H1 (cell line): ENCODE measurements at places on chromosomes 16 and 17. TPM values are rescaled to one million over a fixed set of nuclear protein-coding genes. Genes with fewer than 3 reads are reported as not detected.

- DNase-seq: no peak
These were observed 19.0 kb upstream of the KLHDC4 start for GRCh38 chr16:87784812-87785211.

Gene OXLD1
- polyA plus RNA-seq: 61.9 and 97.9 TPM in 2 replicates

Gene VPS35
- 8.9 and 10.3 TPM in 2 replicates for polyA plus RNA-seq

GRCh38 chr16:2715519-2715918, 4.5 kb downstream of the PRSS27 start:
- no peak for DNase-seq

Gene SPNS2
- polyA plus RNA-seq: 1.2 and 1.9 TPM in 2 replicates

Gene ENPP7
- not detected in 2 replicates for polyA plus RNA-seq

Gene MYO15A
- polyA plus RNA-seq: 4.2 and 5.5 TPM in 2 replicates

- DNase-seq: no peak
These were observed 188.5 kb downstream of the XYLT1 start for GRCh38 chr16:17282247-17282646.

DNA sequence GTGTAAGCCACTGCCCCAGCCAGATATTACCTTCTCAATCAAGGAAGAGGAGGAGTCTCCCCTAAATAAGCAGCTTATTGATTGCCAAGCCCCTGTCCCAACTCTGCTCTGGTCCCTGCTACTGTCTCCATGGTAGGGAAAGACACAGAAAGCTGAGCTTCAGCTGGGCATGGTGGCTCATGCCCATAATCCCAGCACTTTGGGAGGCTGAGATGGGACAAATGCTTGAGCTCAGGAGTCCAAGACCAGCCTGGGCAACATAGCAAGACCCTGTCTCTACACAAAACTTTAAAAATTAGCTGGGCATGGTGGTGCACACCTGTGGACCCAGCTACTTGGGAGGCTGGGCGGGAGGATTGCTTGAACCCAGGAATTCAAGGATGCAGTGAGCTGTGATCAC, 6.6 kb downstream of the JUP start:
- DNase-seq: no peak

DNA sequence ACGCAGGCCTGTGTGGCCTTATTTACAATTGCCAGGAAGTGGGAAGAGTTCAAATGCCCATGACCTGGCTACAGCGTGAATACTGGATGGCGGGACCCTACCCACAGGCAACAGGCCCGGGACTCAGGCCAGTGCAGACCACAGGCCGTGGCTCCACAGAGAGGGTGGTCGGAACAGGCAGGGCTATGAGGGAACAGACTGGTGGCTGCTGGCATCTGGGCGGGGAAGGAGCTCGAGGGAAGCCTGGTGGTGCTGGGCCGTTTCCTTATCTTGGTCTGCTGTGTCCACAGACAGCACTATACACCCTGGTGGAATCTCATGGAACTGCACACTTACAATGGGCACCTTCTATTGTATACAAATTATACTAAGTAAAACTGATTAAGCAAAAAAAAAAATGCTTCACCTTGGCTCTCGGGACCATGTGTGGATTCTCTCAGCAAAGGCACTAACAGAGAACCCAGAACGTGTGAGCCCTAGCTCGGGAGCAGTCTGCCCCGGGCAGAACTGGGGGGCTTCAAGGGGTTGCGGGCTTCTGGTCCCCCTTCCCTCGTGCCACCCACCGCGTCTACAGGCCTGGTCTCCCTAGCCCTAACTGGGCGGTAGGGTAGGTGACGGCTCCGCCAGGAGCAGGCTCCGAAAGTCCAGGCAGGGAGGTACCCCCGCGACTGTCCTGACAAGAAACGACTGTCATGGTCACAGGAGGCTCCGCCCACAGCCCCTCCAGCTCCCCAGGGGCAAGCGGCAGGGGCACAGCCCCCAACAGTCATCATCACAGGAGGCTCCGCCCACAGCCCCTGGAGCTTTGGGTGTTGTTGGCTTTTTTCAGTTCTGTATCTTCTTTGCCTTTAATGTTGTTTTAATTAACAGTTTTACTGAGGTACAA, 21.8 kb downstream of the CEP131 start:
- DNase-seq: no peak

Gene SPATA33
- polyA plus RNA-seq: 5.4 and 8.4 TPM in 2 replicates

DNA sequence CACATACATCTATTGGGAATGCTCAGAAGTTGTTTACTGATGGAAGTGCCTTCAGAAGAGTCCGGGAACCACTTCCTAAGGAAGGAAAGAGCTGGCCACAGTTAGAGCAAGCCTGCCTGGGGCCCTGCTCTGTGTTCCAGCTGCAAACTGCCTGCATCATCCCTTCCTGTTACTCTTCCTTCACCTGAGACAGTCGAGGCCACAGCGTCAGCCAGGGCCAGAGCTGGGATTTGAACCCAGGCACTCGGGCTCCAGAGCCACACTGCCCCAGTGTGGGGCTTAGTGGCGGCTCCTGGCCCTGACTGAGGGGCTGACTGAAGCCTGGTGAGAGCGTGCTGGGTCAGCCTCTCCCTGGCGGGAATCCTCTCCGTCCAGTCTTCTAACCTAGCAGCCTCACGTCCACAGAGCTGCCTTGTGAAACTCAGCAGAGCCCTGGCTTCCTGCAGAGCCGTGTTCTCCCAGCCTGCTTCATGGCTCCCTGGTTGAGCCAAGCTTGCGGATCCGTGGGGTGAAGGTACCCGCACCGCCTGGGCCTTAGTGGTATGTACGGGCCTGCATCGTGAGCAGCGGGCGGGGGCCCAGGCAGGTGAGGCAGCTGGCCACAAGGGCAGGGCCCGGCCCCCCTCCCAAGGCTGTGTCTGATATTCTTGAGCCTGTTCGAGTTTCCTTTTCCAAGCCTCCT, 4.6 kb upstream of the C17orf99 start:
- DNase-seq: no peak

DNA sequence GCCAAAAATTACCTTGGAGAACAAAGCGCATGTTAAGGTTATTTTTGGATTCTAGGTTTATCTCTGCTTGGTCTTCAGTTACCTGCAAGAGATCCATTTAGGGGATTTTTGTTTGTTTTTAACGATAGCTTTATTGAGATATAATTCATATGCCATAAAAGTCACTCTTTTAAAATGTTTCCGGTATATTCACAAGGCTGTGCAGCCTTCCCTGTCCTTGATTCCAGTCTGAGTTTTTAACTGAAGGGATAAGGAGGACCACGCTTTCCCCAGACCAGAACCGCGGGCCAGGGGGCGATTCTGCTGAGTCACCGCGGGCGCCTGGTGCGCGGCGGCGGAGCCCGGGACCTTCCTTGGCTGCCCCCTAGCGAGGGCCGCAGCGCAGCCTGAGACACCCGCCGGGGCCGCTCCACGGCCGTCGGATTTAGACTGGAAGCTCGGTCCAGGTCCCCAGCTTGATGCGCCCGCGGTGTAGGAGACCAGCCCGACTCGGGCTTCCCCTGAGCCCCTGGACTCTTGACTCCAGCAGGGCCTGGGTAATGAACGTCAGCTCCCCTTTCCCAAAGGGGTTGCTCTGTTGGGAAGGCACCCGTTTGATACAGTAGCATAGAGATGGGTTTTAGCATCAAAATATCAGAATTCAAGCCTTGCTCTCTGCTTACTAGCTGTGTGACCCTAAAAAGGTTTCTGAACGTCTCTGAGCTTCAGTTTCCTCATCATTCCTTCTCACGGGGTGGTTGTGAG, 50.0 kb upstream of the STH start:
- DNase-seq: peak; percentile 84

- no peak for DNase-seq
These were observed 252.3 kb downstream of the SHISA9 start for GRCh38 chr16:13153696-13154095.

Gene SLC38A8
- polyA plus RNA-seq: 0.08 TPM in 1 of 2 replicates, not detected in the other

- no peak for DNase-seq
These were observed 14.7 kb upstream of the PLLP start for GRCh38 chr16:57299009-57299718.

DNA sequence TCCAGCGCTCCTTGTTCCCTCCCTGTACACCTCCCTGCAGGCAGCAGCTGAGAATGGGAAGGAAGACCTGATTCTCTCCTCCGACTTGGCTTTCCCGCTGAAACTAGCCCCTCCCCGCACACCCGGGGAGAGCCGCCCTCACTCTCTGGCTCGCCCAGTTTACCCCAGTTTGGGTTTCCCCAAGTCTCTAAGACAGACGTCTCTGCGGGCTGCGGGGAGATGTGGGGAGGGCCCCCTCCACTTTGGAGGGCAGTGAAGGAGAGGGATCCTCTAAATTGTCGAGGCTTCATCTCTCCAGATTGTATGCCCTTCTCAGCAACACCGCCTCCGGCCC, 797 bp downstream of the GRB7 start:
- peak; percentile 78 for DNase-seq

Gene SULT1A4
- 1.4 and 1.7 TPM in 2 replicates for polyA plus RNA-seq

DNA sequence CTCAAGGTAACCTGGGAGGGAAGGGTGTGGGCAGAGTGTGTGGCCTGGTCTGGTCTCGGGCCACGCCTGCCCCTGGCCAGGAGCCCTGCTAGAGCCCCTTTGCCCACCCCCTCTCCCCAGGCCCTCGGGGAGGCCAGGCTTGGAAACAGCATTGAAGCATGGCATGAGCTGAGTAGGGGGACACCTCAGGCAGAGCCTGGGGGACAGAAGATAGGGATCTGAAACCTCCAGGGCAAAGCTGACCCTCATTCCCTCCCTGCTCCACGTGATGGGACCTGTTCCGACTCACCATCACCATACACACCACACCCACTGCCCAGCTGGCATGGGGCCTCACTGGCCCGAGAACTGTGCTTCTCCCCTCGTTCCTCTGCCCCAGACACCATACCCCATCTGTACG, 2.5 kb downstream of the RFNG start:
- DNase-seq: no peak

DNA sequence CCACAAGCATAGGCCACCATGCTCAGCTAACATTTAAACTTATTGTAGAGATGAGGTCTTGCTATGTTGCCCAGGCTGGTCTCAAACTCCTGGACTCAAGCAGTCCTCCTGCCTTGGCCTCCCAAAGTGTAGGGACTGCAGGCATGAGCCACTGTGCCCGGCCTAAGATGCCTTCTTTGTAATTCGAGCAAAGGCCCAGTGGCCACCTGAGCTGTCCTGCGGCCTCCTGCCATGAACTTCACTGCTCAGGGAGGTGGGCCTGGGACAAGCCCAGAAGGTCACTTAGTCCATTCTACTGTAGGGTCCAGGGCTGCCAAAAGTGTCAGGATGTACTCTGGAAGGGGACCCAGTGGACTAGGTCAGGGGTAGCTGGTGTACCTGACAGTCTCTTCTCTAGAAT, 30.5 kb downstream of the DHX38 start:
- peak; percentile 13 for DNase-seq

DNA sequence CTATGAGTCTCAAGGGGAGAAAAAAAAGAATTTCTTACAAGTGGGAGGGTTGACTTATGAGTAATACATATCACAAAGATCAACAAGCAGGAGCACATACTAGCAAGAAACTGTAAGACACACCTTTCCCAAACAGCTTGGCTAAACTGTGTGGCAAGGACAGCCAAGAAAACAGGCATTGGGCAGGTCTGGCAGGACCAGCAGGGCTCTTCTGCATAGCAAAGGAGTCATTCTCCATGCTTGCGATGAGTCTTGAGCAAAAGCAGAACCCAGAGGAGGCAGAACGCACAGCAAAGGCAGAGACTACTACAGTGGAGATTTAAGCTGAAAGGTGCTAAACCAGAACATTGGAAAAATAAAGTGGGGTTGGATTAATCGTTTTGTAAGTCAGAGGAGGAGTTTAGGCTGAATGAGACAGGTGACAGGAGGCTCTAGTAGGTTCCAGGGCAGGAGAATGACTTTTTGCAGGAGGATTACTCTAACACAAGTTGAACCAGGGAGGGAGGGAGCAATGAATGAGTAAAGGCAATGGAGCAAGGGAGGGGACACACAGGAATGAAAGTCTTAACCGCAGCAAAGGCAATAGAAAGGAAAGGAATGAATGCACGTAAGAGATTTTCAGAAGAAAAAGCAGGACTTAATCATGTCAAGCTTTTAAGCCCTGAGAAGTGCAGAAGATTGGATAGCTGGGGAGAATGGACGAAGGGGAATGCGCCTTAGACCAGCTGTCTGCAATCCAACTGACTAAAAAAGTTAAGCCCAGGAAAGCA, 2.7 kb downstream of the N4BP1 start:
- no peak for DNase-seq

Gene IL21R
- 0.70 and 0.75 TPM in 2 replicates for polyA plus RNA-seq

- no peak for DNase-seq
These were observed 202.1 kb upstream of the IRX3 start for GRCh38 chr16:54488729-54489128.

DNA sequence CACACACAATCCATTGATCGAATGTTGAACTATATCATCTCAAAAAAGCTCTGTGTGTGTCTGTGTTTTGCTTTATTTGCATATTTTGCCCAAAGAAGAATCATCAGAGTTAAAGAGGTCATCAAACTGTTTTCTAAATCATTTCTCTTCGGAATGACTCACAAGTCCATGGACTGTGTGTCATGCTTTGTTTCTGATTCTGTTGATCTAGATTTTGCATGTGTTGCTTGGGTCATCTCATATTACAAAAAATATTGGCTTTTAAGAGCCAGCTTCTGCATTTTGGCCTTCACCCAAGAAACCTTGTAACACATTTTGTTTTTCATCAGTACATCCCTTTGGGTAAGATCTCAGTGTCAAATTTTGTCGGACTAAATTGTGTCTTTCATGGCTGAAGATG, 471.2 kb upstream of the HSBP1 start:
- DNase-seq: no peak

Gene PRDM7
- polyA plus RNA-seq: 0.02 TPM in 1 of 2 replicates, not detected in the other

Gene CRYBA1
- polyA plus RNA-seq: 0.11 TPM in 1 of 2 replicates, not detected in the other

GRCh38 chr17:8382052-8382879, 727 bp downstream of the RPL26 start:
- no peak for DNase-seq

- no peak for DNase-seq
These were observed 1.1 kb downstream of the GPS2 start for GRCh38 chr17:7313890-7314718.

DNA sequence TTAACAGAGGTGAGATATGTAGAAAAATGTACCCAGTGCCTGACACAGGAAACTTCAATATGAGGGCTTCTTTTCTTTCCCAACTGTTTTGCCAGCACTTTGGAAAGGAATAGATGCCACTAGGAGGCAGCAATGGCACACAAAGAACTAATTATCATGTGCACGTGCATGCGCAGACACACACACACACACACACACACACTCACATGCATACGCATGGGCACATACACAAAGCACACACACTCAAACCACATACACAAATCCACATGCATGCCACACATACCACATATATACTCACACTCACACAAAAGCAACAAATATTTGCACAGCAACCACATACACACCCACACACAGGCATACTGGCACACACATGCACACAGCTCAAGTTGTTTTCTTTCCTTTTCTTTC, 8.8 kb upstream of the CEP112 start:
- DNase-seq: peak; percentile 52

Gene P2RX1
- polyA plus RNA-seq: 1.1 and 1.6 TPM in 2 replicates

Gene CES5A
- polyA plus RNA-seq: 0.05 TPM in 1 of 2 replicates, not detected in the other

- no peak for DNase-seq
These were observed 103.9 kb downstream of the GNAO1 start for GRCh38 chr16:56295059-56295665.

- DNase-seq: no peak
These were observed 23.6 kb downstream of the TBC1D16 start for GRCh38 chr17:80011989-80012555.

GRCh38 chr17:4038076-4038475, 73.8 kb upstream of the ATP2A3 start:
- DNase-seq: no peak
